ENCODE measurements at places on chromosomes 7 and 10.

DNA sequence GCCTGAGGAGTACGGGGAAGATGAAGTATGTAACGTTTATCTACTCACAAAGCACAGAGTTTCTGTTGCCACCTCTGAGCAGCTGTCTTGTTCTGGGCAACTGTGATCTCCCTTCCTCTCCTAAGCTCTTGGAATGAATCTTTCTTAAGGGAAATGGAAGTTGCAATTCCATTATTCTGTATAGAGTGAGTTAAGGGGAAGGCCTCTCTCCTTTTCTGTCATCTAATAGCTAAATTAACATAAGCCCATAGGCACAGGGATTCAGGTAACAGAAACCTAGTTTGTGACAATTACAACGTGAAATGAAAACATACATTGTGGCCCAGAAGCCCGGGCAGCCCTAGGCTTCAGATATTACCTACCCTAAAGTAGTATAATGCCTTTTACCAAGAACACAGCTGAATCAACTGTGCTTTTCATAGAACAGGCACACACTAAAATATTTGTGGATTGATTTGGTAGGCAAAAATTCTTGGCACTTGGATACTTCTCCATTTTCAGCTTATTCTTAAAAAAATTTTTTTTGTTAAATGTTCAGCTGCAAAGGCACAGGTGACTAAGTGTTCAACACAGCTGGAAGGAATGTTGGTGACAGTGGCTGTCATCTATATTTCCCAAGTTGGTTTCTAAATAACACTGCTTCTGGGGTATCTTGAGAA lies 3.8 kb upstream of the PDCD4 start:
- no peak for DNase-seq

- no peak for DNase-seq
Observed at GRCh38 chr7:127983804-127984332, 47.4 kb downstream of the LRRC4 start.

DNA sequence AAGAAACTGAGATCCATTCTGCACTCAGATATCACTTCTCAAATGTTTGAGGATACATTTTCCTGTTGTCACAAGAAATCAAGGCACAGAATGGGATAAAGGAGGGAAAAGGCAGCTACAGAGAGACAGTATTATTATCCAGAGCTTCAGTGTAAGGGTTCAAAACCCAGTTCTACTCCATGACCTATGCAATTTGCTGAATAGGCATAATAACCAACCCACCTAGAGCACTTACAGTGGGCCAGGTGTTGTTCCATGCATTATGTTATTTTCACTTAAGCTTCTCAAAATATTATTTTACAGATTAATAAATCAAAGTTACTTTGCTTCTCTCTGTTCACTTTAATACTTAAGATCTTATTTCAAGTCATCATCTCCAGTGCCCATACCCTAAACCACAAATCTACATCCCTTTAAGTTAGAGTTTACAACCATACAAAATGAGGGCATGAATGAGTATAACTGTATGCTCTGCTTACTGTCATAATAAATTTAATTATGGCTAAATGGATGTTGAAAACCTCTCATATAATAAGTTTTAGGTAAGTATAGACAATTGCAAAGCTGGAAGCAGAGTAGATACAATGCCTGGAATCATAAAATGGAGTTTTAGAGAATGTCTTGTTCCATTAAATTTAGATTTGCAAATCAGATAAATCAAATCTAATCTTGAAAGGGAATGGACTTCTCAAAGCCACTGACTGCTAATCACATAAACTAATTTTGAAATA lies 28.1 kb upstream of the PCLO start:
- no peak for DNase-seq

GRCh38 chr7:99124751-99125504 lies 19.0 kb downstream of the SMURF1 start:
- no peak for DNase-seq

- no peak for DNase-seq
Observed at GRCh38 chr10:114754445-114755320, 66.9 kb upstream of the FHIP2A start.

DNA sequence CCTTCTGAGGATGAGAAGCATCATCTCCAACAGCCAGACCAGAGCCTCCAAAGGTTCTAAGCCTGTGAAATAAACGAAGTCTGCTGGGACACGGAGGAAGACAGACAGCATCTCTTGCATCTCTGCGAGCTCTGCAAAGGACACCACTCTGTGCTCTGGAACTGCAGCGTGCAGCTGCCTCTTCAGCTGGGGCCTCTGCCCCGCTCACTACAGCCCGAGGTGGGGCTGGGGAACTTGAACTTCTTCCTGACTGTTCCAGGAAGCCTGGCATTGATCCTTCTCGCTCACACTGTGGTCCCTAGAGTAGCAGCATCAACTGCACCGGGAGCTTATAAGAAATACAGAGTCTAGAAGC lies 163.3 kb downstream of the USP6NL start:
- no peak for DNase-seq

DNA sequence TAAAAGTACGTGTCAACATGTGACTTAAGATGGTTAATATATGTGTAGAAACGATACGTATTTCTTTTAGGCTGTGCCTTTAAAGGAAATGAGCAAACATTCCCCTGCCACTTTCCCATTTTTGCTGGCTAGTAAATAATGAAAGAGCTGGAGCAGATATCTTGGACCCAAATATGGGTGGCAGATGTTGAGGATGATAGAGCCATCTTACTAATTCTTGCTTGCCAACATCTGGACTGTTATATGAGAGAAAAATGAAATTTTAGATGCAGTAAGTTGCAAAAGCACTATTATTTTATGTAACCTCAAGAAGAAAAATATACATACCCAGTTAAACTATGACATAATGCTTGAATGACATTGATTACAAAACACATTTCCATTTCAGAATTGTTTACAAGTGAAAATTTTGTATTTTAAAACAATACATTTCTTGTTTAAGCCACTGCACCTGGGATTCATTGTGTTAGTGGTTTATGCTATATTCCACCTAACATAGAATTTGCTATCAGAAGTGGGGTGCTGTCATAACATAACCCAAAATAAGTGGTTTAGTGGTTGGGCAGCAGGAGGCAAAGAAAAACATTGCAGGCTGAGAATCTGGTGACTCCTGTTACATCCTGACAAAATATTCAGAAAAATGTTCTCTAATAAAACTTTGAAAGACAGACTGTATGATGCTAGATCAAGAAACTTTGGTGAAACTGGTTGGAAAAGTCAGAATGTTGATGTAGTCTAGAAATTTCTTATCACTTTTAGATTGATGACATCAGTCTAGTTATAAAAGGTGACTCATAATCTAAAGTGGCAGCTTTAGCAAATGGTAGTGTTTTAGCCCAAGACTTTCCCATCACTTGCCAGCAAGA lies 305.0 kb downstream of the PTEN start:
- no peak for DNase-seq

DNA sequence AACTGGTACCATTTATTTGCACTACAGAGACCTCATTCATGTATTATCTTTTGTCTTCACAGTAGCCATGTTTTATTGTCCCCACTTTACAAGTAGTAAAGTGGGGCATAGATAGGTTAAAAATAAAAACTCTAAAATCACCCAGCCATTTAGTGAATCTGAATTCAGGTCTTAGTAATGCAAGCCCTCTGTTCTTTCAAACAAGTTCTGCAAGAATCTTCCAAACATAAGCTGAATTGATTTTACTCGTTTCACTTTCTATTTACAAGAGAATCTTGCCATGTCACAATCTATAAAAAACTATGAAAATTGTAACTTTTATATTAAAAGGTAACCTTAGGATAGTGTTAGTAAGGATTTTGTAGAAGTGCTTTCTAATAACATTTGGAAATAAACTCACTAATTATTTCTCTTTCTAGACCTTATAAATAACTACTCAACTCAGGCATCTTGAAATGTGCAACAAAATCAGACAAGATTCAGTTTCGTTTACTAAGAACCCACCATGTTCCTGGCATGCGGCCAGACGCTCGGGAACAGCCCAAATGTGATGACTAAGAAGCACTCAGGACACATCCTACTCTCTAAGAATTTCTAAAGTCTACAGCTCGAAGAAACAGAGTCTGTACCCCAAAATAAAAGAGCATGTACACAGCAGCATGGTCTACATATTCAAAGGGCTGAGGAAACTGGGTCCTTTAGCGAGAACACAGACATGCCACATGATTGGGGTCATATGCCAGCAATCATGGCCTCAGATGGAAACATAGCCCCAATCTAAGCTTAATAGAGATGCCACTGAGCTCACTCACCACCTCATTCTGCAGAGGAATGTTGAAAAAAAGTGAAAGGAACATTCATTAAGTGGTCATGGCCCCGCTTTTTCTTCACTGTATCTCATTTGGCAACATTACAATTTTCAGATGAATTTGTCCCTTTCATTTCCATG lies 167.6 kb downstream of the AMPH start:
- peak; percentile 34 for DNase-seq

GRCh38 chr10:87864496-87865059 lies 1.2 kb downstream of the PTEN start:
- DNase-seq: no peak

DNA sequence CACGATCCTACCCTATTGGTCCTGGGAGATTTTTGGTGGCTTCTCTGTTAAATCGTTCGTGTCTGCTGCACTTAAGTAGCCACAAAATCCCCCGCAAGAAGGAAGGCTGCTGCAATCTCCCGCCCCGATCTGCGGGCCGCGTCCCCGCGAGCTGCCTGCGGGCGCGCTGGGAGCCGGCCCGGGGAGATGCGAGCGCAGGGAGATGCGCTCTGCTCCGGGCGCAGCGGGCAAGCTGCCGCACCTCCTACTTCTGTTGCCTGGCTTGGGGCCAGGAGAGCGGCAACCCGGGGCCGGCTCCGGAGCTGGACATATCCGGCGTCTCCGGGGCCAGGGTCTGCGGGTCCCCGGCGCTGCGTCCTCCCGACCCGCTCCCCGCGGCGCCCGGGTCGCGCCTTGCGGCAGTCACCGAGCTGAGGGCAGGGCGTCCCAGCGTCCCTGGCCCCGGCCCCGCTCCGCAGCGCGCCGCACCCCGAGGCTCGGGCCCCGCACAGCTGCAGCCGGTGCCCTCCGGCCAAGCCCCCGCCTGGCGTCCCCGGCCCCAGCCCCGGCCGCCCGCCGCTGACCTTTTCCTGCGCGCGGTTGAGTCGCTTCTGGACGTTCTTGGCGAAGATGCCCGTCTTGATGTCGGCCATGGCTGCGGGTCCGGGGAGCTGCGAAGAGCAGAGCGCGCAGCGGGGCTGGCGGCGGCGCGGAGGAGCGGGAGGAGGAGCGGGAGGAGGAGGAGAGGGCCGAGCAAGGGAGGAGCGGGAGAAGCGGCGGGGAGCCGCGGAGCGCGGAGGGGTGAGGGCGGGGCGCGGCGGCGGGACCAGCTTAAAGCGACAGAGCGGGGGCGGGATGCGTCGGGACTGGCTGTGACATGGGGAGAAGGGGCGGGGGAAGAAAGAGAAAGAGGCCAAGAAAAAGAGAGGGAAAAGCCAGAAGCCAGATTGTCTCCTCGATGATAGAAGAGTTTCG lies at the start of gene AMPH:
AMPH (minus strand) TSS at position 654 of the 954 bp plus-strand sequence; CDS start at position 632, 22 bp downstream.
- no peak for DNase-seq

DNA sequence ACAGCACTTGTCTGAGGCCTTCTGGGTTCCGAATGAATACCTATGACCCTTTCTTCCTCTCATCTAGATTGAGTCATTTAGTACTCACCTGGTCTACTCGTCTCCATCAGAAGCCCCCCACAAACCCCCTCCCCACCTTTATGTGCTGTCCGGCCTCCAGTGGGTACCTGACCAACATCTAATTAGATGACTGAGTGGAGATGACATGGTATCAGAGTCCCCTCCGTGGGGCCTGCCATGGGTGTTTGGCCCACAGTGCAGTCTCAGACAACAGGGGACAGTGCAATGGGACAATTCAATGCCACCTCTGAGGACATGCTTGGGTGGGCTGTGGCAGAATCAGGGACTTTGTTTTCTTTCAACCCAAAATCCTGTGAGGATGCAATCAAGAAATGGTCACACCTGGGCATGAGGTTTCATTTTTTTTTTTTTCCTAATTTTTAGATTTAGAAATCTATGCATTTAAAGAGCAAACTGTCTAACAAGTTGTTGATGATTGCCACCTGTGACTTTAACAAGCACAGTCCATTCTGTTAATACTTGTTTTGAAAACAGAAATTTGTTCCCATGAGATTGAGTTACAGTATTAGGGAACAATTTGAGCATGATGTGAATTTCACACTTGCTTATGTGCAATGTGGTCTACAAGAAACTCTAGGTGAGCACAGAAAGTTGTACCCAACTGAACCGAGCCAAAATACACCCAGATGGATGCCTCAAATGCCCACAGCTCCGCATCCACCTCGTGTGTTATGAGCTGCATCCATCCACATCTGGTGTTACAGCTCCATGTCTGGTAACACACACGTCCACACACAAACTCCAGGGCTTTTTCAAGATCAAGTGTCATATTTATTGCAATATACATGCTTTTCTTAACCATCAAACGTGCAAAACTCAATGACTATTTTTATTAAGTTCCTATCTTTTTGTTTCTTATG lies 27.5 kb downstream of the GPRIN2 start:
- no peak for DNase-seq

DNA sequence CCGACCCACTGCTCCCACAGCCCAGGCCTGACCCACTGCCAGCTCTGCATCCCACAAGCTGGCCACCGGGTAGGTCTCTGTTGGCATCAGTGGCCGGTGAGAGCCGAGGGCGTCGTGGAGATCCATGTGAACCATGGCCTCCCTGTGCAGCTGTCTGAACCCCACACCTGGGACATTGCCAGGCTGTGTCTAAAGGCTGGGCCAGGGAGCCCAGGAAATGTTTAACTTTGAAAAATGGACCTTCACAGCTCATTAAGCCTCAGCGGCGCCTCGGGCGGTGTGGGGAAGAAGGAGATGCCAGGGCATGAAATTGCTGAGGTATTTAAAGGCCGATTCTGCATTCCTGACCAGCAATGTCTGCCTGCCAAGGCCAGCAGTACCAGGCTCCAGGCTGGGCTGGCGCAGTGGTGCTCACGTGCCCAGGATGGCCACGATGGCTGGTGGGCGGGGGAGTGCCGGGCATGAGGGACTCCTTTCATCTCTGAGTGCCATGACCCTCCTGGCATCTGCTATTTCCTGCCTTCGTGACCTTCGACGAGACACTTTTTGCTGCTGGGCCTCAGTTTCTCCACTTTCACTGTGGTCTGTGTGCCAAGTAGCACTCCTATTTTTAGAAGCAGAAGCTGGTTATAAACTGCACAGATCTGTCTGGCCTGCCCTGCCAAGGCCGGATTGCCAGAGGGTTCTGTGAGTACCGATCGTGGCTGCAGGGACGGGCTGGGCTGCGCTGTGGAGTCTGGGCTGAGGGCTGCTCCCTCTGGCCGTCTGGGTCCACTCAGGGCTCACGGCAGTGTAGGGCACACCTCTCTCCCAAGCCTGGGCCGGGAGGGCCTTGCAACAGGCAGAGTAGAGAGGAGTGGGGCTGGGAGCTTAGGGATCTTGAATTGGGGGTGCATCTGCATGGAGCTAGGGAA lies 21.8 kb downstream of the ELFN1 start:
- no peak for DNase-seq

GRCh38 chr10:30812018-30812851 lies 182.7 kb upstream of the LYZL2 start:
- DNase-seq: no peak

Data from activated CD4-positive, CD25-positive, alpha-beta regulatory T cell (primary cell).